Glutamatergic neuron (in vitro differentiated cells): ENCODE measurements at places on chromosomes 16 and 17. TPM values are rescaled to one million over a fixed set of nuclear protein-coding genes. Genes with fewer than 3 reads are reported as not detected.
A peak's percentile ranks its signal among the peaks of the same experiment; 100 is the strongest.

- DNase-seq = no peak
Measured at GRCh38 chr16:85588562-85589503, 24.3 kb upstream of the GSE1 start.

GRCh38 chr17:4566785-4567184 lies 6.4 kb upstream of the GGT6 start:
- DNase-seq = peak; percentile 74

- DNase-seq = no peak
Measured at GRCh38 chr16:50974438-50975036, 176.5 kb downstream of the SALL1 start.

ELMO3 gene
- 2.1 TPM for total RNA-seq

GRCh38 chr16:70251629-70252354 lies at the start of gene EXOSC6:
EXOSC6 (minus strand) TSS chr16:70251940; CDS start chr16:70251900, 40 bp downstream.
- DNase-seq = peak; percentile 93

- DNase-seq = no peak
Measured at GRCh38 chr16:83939266-83939855, 13.7 kb upstream of the OSGIN1 start.

- DNase-seq = no peak
Measured at GRCh38 chr16:57959121-57959520, 11.8 kb downstream of the CNGB1 start.

- no peak for DNase-seq
Measured at GRCh38 chr16:21281698-21282389, 3.8 kb upstream of the CRYM start.

DNA sequence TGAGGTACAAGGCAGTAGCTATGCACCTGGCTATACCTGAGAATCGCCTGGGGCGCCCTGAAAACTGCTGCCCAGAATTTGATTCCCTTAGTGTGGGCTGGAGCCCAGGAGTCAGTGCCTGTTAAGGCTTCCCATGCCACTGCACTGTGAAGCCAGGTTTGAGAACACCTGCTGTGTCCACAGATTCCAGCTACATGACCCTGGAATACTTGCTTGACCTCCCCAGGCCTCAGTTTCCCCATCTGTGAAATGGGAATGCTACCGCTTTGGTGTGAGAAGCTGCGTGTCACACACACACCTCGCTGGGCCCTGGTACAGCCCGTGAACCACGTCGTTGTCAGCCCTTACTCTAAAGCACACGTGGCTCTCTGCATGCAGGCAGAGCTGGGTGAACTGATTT lies 271.0 kb downstream of the C16orf95 start:
- no peak for DNase-seq

RASL10B gene
- total RNA-seq = 3.3 TPM

JPH3 gene
- total RNA-seq = 10.5 TPM

DNA sequence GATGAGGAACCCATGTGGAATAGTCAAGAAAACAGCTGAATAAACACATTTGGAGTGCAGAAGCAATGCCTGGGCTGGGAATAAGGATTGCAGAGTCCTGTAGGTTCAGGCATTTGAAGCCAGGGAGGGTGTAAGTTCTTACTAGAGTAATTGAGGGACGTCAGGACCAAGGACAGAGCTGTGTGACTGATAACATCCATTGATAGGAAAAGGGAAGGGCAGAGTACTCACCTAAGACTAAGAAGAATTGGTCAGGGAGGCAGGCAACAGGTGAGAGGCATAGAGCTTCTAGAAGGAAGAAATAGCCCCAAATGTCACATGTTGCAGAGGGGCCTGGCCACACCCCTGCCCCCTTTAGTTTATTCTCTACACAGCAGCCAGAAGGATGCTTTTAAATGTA lies 79.8 kb upstream of the TMEM132E start:
- DNase-seq = no peak
